ENCODE measurements at places on chromosomes 3 and 15. TPM values are rescaled to one million over a fixed set of nuclear protein-coding genes. Genes with fewer than 3 reads are reported as not detected.

The SLC15A2 gene
- total RNA-seq = 1.2 TPM

The CX3CR1 gene
- 0.42 TPM for total RNA-seq

The PRICKLE2 gene
- 65.7 TPM for total RNA-seq

GRCh38 chr15:83018436-83018835, 7.0 kb upstream of the C15orf40 start:
- DNase-seq = no peak

- DNase-seq = no peak
These were observed 1.9 kb downstream of the RAP2B start for GRCh38 chr3:153163756-153164550.

DNA sequence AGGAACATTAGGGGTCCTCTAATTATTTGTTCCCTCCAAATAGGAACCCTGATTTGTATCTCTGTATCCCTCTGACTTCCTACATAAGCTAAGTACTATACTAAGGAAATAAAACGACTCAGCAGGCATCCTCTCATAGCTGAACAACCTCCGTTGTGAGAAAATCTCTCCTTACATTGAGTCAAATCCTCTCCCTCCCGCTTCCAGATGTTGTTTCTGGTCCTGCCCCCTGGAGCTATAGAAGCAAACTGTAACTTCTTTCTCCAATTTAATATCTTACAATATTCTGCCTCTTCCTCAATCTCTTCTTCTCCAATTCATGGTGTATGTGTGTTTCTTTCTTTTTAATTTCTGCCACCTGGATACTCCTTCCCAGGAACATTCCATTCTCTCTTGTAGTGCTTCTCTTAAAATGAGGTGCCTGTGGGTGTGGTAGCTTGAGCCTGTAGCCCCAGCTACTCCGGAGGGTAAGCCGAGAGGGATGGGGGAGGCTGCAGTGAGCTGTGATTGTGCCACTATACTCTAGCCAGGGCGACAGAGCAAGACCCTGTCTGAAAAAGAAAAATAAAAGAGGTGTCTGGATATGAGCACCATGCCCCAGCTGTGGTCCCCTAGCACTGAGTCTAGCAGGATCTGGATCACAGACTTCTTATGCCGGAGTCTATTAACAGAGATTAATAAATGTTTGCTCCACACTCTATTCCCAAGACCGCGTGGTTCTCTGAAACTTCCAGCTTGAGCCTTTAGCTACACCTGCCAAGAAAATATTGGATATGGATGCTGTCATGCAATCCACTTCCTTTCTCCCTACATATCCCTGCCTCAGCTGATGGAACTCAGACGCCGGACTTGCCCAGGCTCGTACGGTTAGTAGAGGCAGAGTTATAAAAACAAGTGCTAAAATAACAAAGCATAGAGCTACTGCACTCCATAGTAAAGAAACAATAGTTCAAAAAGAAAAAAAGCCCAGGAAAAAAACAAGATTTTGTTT, 42.9 kb upstream of the NEO1 start:
- no peak for DNase-seq

GRCh38 chr3:112126511-112126911, 6.5 kb downstream of the GCSAM start:
- DNase-seq = no peak
